Activated CD4-positive, alpha-beta memory T cell treated with anti-CD3 and anti-CD28 coated beads for 36 hours (primary cell): ENCODE measurements at places on chromosomes 3 and 15. TPM values are rescaled to one million over a fixed set of nuclear protein-coding genes. Genes with fewer than 3 reads are reported as not detected.
A peak's percentile ranks its signal among the peaks of the same experiment; 100 is the strongest.

DNA sequence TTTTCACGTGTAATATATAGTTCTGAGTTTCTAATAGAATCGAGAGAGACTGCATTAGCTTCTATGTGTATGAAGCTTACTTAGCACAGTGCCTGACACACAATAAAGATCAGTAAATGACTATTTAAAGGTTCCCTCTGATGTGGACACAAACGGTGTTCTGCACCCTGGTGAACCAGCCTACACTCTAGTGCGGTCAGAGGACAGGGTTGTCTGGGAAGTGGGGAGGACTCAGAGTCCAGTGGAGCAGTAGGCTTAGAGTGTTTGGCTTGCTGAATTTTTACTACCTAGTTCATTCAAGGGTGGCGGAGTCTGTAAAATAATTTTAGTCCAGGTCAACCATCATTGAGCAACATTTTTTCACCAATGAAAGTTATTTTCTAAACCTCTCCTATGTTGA is 77.8 kb downstream of the DIPK2A start:
- DNase-seq, result no peak

DNA sequence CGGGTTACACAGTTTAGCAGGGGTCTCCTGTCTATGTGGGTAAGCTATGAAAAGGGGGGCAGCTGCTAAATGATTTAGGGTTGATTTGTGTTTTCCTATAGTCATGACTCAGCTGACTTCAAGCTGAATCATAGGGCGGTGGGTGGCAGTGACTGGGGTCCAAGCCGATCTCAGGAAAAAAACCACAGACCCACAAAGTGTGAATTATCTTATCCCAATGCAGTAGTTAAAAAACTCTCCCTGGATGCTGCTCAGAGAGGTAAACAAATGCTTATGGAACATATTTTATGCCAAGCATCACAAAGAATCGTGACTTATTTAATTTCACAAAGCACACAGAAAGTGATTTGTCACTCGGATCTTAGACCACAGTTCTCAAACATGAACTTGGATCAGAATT is 18.4 kb upstream of the TOPAZ1 start:
- no peak for DNase-seq

DNA sequence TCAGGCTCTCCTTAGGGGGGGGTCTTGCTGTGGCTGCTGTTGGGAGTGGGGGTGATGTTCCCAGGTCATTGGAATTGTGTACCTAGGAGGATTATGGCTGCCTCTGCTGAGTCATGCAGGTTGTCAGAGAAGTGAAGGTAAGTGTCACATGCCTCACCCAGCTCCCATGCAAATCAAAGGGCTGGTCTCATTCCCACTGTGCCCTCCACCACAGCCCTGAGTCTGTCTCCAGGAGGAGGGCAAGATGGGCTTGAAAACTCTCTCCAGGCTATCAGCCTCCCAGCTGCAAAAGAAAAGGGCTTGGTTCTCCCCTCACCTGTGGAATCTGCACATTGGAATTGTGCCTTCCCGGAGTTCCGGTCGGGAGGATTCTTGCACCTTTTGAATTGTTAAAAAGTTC is 580.5 kb downstream of the NSUN3 start:
- DNase-seq, result no peak

GRCh38 chr3:6281662-6282061 is 579.3 kb upstream of the GRM7 start:
- DNase-seq, result no peak

DNA sequence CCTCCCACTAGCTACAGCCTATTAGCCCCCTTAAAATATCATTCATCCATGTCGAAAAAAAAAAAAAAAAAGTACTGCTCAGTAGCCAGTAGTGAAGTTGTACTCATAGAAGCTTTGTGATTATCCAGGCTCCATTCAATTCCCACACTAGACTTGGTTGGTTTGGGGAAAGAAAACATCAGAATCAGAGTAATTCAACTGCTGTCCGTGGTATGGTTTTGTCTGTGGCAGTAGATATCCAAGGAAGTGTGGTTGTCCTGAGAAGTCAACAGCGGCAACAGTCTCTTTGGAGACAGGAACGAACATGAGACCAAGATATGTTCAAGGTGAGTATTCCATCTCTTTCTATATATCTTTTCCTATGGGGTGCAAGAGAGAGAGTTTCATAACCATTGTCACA is 99.2 kb downstream of the GOLIM4 start:
- no peak for DNase-seq

GRCh38 chr15:101050623-101051290 is 131.6 kb downstream of the LRRK1 start:
- DNase-seq, result peak; percentile 4

DNA sequence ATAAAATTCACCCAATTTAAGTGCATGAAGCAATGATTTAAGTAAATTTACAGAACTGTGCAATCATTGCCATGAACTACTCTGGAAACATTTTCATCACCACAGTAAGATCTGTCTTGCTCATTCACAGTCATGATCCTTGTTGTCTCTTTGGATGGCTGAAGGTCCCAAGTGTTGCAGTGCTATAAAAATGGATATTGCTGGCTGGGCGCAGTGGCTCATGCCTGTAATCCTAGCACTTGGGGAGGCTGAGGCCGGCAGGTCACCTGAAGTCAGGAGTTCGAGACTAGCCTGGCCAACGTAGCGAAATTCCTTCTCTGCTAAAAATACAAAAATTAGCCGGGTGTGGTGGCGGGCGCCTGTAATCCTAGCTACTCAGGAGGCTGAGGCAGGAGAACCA is 17.0 kb downstream of the SNRPN start:
- no peak for DNase-seq

DNA sequence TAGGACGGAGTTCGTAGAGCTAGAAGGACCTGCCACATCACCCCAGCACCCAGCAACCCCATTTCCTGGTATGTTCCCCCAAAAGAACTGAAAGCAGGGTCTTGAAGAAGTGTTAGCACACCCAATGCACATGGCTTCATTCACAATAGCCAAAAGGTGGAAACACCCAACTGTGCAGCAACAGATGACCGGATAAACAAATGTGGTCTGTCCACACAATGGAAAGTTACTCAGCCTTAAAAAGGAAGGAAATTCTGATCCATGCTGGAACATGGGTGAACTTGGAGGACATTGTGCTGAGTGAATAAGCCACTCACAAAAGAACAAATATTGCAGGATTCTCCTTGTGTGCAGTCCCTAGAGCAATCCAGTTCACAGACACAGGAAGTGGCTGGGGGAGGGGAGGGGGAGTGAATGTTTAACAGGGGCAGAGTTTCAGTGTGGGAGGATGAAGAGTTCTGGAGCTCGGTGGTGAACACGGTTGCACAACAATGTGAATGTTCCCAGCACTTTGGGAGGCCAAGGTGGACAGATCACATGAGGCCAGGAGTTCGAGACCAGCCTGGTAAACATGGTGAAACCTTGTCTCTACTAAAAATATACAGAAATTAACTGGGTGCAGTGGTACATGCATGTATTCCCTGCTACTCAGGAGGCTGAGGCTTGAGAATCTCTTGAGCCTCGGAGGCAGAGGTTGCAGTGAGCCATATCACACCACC is 157.5 kb downstream of the NUP210 start:
- DNase-seq, result no peak

- DNase-seq, result peak; percentile 6
These were observed 29.3 kb upstream of the SLC41A3 start for GRCh38 chr3:126113238-126113555.

DNA sequence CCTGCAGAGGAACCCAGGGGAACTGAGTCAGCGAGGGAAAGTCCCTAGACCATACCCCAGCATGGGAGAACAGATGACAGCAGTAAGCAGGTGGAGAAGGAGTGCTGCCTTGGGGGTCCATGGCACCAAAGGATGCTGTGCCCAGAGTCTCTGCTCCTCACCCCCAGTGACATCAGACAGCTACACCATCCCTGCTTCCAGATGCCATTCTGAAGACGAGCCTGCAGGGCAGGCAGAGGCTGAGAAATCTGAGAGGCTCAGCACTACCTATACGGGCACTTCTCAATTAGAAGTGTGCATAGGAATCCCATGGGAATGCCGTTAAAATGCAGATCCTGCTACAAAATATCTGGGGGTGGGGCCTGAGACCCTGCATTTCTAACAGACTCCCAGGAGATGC is 211.3 kb upstream of the NSMCE3 start:
- no peak for DNase-seq

DNA sequence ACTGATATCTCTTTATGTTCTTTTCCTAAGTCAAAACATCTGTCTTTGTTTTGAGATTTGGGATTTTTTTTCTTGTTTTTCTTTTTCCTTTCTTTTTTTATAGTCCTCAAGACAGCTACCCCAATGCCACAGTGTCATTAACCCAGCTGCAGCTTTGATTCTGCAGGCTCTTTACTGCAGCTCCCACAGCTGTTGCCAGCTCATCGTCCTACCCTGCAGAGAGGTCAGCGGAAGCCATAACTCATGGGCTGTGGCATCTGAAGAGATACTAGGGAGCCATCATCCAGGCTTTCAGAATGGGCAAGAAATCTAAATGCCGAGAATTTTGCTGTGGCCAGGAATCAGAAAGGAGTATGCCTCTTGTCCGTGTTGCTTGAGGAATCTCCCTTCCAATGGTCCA is 44.3 kb upstream of the SLC24A5 start:
- DNase-seq, result no peak

DNA sequence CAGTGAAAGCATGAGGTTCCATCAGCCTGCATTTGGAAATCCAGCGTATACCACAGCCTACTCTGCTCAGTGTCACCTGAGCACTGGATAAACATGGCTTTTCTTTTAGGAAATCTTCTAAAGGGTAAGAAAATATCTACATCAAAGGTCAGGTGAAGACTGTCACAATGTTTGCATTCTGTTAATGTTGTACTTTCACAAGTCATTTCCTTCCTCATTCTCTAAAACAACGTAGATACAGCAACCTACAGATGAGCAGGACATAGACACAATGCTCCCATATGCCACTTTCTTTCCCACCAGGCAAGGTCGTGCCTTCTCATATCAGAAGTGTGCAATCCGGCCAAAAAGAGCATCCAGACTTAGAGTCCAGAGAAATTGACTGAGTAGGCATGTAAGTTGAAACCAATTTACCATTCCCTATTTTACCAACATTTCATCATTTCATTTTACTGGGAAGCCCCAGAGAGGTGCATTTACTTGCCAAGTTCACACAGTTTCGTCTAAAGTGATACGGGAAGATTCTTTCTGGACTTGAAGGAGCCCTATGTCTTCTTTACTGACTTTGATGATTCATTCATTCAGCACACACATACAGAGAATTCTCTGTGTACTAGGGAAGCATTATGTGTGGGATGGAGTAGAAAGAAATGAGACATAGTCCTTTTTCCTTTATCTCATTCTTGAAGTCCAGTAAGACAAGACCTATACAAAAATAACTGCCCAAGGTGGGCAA is 30.6 kb upstream of the LPP start:
- DNase-seq, result peak; percentile 21

DNA sequence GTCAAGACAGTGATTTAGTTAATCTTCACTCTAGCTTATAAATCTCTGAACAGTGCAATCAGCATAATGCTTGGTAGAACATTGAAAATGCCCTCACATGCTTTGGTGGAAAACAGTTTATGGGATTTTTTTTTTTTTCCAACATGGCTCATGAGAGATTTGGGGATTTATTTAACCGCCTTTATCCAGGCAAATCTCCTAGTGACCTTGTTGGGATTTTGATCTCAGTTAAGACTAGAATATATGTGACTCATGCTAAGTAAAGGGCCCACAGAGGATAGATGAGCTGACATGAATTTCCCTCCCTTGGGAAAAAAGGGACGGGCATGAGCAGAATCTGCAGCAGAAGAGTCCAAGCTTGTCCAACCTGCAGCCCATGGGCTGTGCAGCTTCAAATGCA is 18.7 kb downstream of the LRTM1 start:
- no peak for DNase-seq

DNA sequence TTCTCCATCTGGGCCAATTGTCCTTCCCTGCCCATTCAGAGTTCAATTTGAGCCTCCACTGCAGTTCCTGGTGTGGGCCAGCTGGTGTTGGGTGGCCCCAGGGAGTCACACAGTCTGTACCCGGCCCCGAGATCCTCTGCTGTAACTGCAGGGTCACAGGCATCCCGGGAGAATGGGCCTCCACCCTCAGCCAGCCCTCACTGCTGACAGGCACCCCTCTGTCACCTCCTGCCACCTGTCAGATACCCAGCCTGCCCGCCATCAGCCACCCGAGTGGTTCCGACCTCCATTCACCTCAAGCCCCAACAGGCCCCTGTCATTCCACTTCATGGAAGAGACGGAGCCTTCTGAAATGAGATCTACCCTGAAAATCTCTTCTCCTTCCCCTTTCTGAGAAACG is 73.2 kb downstream of the ST8SIA2 start:
- no peak for DNase-seq

GRCh38 chr15:85289677-85290365 is 90.6 kb upstream of the AKAP13 start:
- peak; percentile 24 for DNase-seq

GRCh38 chr3:54274607-54275006 is 152.3 kb downstream of the CACNA2D3 start:
- no peak for DNase-seq

DNA sequence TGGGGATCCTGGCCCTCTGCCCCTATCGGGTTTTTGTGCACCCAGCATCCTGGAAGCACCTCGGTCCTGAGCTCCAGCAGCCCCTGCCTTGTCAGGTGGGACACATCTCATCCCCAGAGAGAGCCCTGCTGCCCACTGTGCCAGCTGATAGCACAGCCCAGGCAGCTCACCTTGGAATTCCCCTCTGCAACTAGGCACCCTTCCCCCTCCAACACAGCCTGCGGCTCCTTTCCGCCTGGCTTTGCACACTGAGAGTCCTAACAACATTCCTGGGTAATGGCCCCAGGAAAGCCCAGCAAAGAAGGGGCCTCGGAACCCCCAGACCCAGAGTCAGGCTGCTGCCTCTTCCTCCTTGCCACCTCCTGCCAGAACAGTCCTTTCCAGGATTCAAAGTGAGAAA is 5.9 kb downstream of the HCN4 start:
- DNase-seq, result no peak

GRCh38 chr3:148223266-148223665 is 474.4 kb upstream of the AGTR1 start:
- DNase-seq, result no peak

- DNase-seq, result no peak
These were observed 330.3 kb downstream of the UACA start for GRCh38 chr15:70432924-70433495.

DNA sequence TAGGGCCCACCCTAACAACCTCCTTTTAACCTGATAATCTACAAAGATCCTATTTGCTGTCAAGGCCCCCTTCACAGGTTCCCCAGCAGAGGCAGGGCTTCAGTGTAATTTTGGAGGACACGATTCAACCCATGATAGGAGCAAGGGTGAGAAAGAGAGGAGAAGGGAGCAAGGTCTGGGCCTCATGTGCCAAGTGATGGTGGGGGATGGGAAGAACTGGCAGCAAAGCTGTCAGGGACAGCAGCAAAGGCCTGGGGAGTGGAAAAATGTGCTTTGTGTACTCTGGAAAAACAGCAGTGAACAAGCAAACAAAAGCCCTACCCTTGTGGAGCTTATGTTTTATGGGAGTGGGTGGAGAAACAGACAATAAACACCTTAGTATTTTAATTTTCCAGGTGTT is 2.7 kb upstream of the GALNT15 start:
- no peak for DNase-seq

The CD86 gene
- total RNA-seq, result 1.4 TPM

The TERC gene
- 19.2 TPM for total RNA-seq

The AGTR1 gene
- not detected for total RNA-seq

The CFAP100 gene
- not detected for total RNA-seq

The IGF2BP2 gene
- 0.29 TPM for total RNA-seq

The PIK3CB gene
- 23.0 TPM for total RNA-seq

The TGM5 gene
- total RNA-seq, result not detected

The CBLB gene
- total RNA-seq, result 86.1 TPM

The ASTE1 gene
- total RNA-seq, result 10.1 TPM

The OXTR gene
- 1.1 TPM for total RNA-seq

The FAM43A gene
- total RNA-seq, result 8.5 TPM

The ARPIN gene
- 0.05 TPM for total RNA-seq

The ATP8B4 gene
- 4.2 TPM for total RNA-seq

The TMIE gene
- 1.3 TPM for total RNA-seq

The CTXN2 gene
- not detected for total RNA-seq
